Right renal pelvis (tissue), 4 donors: ENCODE measurements at places on chromosomes 4 and X. TPM values are rescaled to one million over a fixed set of nuclear protein-coding genes. Genes with fewer than 3 reads are reported as not detected.

The HAUS7 gene
- 34.0 TPM for polyA plus RNA-seq

- no peak for DNase-seq
Measured at GRCh38 chrX:32825009-32825408, 386.3 kb downstream of the DMD start.

DNA sequence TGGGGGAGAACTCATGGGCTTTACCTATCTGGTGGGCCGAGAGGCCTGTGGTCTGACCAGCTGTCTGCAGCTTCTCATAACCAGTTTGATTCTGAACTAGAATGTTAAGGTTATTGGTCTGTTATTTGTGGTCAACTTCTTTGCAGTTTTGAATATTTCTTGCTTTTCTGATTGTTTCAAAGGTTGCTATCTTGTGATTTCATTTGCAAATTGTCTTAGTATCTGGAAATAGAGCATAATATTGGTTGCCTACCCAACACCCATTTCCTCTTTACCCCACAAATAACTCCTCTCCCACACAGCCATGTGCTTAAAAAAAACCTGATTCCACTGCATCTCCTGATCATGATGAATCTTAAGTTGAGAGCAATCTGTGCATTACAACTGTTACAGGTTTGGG is 39.1 kb upstream of the BMP2K start:
- DNase-seq = no peak

DNA sequence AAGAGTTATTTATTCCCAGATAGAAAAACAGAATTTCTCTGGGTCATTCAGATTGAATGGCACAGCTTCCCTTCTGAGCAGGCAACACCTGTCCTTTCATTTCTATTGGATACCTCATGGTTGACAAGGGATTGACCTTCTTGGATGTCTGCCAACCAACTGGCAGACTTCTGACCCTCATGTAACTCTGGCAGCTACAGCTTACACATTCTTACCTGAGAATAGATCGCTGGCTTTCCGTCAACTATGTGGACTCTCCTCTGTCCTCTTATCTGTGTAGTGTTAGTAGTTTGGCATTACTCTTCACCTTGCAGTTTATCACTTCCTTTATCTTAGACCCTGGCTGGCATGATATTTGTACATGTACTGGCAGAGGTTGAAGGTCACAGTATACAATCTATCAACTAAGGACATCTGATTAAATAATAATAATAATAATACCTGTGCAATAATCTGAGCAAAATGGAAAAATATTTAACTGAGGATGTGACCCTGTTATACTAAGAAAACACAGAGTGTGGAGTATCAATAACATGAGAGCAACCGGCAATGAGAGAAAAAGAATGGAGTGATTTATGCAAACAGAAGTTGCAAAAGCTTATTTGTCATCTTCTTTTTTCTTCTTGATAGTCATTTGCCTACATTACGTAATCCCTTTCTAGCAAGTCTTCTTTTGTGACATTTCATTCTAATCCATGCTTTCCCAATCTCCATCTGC is 1118.2 kb downstream of the ARAP2 start:
- DNase-seq = no peak

- DNase-seq = no peak
Measured at GRCh38 chr4:99841129-99841528, 24.5 kb downstream of the DAPP1 start.

DNA sequence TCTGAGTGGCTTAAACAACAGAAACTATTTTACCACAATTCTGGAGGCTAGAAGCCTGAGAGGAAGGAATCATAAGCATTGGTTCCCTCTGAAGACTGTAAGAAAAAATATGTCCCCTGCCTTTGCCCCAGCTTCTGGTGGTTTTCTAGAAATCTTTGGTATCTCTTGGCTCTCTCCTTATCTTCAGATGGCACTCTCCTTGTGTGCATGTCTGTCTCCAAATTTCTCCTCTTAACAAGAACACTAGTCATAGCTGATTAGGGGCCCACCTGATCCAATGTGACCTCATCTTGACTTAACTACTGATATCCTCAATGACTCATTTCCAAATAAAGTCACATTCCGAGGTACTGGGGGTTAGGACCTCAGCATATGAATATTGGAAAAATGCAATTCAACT is 635.0 kb upstream of the NR3C2 start:
- DNase-seq = no peak

DNA sequence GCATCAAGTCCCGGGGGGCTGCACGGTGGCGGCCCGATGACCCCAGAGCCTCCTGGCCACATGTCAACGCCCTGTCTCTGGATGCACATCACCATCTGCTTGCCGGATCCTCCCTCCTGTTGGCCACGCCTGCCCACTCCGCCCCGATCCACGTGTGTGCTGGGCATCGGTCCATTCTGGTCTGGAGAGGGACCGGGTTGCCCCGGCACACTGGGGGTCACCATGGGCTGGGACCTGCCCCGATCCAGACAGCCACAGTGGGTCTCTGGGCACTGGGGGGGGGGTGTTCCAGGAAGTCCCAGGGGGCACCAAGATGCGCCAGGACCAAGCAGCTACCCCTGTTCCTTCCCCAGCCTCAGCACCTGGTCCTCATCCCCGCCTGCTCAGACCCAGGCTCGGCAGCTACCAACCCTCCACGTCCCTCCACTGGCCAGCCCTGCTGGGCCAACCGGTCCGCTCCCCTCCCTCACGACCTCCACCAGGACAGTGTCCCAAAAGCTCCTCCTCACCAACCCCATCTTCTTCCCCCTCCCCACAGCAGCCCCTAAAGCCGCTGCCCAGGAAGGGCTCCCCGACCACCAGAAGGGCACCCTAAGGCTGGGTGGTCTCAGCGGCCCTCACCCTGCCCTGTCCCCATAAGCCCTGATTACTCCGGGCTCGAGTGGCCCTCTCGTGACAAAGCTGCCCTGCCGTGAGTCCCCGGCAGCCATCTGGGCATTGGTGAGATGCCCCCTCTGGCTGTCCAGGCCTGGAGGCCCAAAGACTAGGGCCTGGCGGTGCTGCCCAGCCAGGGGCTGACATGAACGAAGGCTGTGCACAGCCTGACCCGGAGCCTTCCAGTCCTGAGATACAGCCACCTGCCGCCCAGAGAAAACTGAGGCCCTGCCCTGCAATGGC is 4.6 kb downstream of the CTBP1 start:
- DNase-seq = no peak
